GM12891 (cell line): ENCODE measurements at places on chromosomes 11 and 22.

DNA sequence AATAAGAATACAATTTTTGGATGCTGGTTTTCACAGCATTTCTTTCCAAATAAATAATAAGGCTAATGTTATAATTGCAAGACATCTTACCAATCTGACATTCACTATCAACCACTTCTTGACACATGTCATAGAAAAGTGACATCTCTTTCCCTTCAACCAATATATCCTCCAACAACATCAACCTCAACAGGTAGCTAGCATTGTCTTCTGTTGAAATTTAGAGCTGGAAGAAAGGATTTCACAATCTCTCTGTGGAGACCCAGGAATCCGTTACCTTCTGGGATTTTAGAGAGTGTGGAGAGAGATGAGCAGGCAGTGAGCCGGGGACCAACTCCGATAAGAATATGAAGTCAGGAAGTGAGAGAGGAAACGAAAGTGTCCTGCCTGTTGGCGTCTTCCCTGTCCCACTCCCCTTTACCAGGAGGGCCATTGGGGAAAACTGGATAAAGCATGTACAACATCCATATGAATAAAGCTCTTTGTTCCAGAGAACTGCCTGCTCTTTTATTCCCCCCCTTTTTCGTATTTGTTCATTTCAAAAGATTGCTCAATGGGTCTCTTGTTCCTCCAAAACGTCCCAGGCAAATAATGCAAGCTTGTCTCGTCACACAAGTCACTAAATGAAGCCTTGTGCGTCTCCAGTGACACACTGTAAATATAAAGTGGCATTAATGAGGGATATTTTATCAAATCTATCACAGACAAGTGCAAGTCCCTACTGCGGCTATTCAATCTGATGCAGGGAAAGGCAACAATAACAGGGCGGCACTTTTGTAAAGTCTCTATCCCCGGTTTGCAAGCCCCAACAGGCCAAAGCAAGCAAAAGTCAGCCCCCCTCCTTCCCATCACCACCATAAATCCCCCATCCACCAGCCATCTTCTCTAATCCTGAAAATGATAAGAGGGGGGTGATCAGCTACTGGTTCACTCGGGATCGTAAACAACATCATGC, 3.4 kb downstream of the CADM1 start:
- no peak for DNase-seq

GRCh38 chr11:9459667-9460321, 1.0 kb upstream of the ZNF143 start:
- no peak for DNase-seq

DNA sequence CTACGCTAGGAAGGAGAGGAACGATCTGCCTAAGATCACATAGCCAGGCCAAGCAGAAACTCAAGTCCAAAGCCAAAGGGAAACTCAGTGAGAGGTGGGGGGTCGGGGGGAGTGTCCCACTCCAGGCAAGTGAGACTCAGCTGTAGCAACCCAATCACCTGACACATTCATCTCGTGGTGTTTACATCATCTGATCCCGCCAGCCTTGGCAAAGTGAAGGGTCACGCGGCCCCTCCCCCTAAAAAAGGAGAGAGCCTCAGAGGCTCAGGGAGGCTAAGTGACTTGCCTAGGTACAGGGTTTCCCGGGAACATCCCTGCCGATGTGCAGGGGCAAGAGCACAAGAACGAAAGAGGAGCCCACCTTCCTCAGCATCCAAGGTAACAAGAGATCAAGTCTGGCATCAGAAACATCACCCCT, 21.5 kb downstream of the MYH9 start:
- no peak for DNase-seq

- no peak for DNase-seq
Observed at GRCh38 chr11:67369801-67370284, 3.6 kb downstream of the CLCF1 start.

DNA sequence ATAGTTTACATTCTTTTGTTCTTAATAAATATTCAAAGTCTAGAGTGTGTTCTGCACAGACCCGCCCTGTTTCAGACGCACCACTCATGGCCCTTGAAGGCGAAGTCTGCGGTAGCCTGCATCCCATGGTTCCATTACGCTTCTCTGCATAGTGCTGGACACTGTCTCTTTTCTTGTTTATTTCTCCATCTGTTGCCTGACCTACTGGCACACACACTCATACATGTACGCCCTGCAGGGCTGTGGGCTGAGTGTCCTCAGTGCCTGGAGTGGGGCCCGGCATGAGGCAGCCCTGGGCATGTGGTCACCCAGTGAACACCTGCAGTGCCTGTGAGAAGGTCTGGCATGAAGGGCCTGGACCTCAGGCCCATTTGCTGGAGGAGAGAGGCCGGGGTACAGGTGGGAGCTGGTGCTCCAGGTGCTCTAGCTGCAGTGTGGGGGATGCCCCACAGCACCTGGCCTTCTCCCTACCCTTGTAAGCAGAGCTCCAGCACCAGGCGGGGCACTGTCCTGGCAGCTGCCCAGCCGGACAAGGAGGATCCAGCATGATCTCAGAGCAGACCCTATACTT, 404.1 kb downstream of the TBC1D22A start:
- DNase-seq = no peak

DNA sequence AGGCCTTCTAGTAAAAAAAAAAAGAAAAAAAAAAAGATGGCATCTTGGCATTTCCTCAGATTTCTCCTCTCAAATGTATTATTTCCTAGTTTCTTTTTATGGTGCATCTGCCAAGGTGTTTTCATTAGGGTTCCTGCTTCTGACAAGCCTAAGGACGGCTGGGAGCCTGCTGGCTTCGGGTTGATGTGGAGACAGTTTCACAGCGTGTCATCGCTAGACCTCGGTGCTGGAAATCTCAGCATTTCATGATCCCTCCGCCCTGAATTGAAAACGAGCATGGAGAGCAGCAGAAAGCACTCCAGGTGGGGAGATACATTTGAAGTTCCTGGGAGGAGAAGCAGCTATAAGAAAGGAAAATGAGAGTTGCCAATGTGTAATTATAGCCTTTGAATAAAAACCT, 283.9 kb upstream of the CNTN5 start:
- no peak for DNase-seq

GRCh38 chr22:42994917-42995562, 19.9 kb downstream of the PACSIN2 start:
- no peak for DNase-seq

GRCh38 chr11:134355656-134356055, 23.9 kb downstream of the GLB1L2 start:
- DNase-seq = no peak

GRCh38 chr11:21480240-21480639, 712.6 kb upstream of the ANO5 start:
- no peak for DNase-seq

DNA sequence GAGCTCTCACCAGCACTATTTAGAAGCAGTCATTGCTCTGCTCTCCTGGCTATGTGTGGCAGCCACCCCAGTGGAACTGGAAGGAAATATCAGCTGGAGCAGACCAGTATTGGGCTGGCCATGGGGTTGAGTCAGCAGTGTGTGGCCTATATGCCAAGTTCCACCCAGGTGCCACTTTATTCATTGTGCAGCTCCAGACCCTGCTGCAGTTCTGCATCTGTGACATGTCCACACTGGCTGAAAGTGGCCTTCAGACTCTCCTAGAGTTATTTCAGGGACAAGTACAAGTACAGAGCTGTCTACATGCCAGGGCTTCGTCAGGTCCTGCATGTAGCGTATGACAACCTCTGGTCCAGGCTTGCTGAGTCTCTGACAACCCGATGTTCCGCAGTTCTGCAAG, 55.2 kb downstream of the CABIN1 start:
- DNase-seq = no peak

DNA sequence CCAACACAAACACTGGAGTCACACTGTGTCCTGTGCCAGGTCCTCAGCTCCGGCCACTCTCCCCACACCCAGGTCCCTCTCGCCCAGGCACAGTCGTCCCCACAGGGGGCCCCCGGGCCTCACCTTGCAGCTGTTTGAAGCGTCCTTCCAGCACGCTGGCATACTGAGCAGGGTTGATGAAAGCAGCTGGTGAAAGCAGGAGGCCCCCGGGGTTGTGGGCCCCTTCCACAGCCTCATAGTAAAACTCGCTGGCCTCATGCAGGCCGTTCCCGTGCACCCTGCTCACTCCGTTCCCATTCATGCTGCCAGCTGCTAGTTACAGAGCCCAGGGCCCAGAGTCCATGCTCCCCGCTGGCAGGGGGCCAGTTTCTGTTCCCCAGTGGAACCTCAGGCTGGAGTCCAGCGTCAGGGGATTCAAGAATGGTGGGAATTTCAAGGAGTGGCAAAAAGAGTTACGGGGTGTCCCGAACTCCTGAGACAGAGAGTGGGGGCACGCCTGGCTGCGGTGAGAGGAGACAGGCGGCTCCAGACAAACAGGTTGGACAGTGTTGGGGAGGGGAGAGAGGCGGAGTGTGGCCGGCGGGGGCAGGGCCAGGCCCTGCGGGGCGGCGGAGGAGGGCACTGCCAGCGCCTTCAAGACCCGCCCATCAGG, 10.6 kb downstream of the SPTBN2 start:
- no peak for DNase-seq

- DNase-seq = no peak
Observed at GRCh38 chr22:30261134-30261533, 5.5 kb downstream of the OSM start.

- no peak for DNase-seq
Observed at GRCh38 chr11:92286709-92287108, 62.1 kb downstream of the FAT3 start.

DNA sequence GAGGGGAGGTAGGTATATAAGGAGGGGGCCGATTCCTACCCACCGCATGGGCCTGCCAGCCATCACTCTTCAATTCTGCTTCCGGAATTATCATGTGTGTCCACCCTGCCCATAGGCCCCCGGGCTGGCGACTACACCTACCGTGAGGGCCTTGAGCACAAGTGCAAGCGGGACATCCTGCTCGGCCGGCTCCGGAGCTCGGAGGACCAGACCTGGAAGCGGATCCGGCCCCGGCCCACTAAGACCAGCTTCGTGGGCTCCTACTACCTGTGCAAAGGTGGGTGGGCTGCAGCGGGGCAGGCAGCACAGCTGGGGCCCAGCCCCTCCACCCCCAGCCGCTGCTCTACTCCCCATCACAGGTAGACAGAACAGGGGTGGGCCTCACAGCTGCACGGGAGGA, 38.4 kb upstream of the TEF start:
- no peak for DNase-seq

DNA sequence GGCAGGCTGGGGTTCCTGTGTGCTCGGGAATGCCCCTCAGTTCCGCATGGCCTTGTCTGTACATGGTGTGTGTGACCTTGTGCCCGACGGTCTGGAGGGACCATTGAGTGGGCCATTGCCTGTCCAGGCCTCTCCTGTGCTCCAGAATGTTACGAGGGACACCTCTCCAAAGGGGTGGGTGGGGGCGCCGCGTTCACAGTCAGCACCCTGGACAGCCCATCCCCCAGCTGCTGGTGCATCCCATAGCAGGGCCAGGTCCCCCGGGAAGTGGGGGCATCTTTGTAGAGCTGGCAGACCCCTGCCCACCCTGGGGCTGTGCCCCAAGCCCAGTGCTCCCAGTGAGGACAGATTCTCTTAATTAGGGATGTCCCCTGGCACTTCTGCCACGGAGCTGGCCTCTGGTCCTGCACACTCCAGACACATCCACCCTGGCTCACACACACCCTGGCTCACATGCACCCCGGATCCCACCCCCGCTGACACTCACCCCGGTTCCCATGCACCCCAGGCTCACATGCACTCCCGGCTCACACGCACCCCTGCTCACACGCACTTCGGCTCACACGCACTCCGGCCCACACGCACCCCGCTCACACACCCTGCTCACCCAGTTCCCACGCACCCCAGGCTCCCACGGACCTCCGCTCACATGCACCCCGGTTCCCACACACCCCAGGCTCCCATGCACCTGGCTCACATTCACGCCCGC, 15.6 kb downstream of the TSPAN4 start:
- DNase-seq = no peak

GRCh38 chr22:48975316-48975741, 852.3 kb downstream of the BRD1 start:
- no peak for DNase-seq

DNA sequence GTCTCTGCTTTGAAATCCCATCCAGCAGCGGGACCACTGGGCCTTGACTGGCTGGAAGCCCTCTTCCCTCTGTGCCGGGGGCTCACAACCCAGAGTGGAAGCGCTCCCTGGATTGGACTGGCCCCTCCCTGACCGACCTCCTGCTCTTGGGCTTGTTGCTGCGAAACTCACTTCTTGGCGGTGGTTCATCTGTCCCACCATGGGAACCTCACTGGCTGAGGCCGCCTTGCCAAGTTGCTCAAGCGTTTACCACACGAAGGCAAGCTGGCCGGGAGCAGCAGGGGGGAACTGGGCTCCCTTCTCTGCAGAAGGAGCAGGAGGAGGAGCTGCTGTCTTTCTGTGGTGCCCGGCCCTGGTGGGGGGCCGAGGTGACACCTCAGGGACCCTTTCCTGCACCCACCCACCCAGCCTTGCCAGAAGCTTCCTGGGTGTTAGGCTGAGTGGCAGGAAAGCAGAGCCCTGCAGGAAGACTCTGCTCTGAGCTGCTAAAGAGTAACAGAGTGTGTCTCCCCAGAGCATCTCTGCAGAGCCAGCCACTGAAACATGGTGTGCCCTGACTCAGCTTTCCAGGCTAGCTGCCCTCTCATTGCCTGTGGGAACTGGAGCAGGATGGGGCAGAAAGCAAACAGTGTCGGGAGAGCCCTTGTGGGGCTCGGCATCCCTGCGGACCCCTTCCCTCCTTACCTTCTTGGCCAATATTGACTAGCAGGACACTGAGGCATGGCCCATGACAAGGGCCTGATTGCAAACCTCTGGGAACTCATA, 88.5 kb upstream of the ALX4 start:
- DNase-seq = no peak

- DNase-seq = no peak
Observed at GRCh38 chr11:86595451-86595850, 77.0 kb downstream of the ME3 start.

- no peak for DNase-seq
Observed at GRCh38 chr11:92657226-92657625, 312.2 kb upstream of the MTNR1B start.

DNA sequence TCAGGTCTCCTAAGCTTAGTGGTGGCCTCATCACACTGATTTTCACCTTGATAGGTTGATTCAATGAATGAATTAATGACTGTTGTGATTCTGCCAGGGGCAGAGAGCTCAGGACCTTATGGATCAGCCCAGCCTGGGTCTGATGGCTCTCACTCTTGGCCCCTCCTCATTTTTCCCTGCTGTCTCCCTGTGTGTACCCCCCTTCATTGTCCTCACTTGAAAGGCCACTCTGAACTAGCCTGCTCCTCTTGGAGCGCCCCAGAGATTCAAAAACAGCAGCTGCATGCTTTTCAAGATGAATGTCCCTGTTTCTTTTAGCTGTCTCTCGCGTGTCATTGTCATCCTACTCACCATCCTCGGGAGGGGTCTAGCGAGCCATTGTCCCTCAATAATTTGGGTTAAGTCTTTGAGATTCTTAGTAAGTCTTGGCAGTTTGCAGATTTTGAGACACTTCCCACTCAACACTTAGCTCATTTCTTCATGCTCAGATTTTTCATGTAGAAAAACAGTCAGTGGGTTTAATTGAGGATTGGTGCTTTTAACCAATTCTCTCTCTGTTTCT, 42.5 kb upstream of the MICAL2 start:
- no peak for DNase-seq

- DNase-seq = no peak
Observed at GRCh38 chr11:296171-297050, 2.9 kb downstream of the IFITM5 start.
